HEK293T (cell line): ENCODE measurements at places on chromosomes 3 and 15.

DNA sequence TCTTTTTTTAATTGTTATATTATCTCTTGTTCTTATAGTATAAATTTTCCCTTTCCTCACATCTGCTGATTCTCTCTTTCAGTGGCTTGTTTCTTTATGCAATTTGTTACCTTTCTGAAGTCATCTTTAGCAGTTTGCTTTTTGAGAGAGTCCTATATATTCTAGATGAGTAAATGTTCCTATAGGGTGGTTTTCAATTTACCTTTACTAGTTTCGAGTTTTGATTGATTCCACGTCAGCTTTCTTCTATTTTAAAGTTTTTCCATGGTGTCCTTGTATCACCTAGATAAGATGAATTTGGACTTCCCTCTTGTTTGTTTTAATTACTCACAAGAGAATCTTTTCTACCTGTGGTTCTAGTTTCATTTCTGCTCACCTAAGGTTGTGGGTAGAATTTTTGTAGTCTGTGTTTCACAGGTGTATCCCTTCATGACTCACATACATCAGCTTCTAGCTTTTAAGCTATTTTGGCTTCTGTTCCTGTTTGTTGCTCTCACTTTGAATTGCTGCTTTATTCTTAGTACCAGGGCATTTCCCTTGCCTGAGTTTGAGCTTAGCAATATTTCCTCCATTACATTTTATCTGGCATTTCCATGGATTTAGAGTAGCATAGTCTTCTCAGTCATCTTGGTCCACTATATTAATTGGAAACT lies 6.4 kb downstream of the TEX9 start:
- DNase-seq = no peak

- DNase-seq = no peak
Measured at GRCh38 chr3:86104154-86104553, 886.8 kb downstream of the VGLL3 start.

DNA sequence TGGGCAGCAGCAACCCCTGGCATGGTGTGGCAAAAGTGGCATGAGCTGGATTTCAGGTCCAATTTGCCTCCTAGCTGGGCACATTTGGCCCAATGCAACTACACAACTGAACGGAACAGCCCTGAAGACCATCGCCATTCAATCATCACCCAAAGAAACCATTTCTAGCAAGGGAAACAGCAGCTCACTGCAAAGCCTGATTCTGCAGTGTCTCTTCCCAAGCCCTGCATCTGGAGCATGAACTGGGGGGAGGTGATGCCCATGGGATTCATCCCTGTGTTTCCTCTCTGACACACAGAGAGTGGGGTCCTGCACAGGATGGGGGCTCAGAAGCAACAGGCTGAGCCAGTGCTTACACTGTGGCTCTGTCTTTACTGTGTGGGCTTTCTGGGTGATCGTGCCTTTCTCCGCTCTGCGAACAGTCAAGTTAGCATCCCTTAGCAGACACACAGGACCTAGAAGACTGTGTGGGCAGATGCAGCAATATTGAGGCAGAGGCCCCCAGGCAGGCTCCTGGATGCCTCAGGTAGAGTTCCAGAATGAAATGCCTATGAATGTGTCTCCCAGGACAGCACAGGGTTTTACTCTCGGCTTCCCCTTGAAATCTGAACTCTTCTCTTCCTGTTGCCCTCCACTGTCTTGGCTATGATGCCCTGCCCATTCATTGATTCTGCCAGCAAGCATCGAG lies 91.1 kb upstream of the ALDH1A3 start:
- DNase-seq = no peak

DNA sequence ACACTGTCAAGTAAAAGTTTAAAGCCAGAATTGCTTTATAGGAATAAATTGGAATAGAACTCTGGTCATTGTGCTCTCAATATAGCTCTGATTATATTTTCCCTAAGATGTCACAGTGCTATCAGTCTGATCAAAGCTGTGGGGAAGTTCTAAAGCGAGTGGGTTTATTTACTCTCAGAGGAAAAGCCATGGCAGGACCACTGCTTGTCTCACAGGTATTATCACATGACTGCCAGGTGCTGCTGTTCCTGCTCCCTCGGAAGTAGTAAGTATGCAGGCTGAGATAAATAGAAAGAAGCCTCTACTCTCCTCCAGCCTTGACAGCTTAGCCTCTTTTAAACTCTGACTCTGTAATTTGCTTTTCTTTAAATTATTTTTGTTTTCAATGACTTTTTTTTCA lies 49.1 kb upstream of the UTS2B start:
- DNase-seq = no peak

GRCh38 chr3:54171509-54171908 lies 49.2 kb downstream of the CACNA2D3 start:
- no peak for DNase-seq

DNA sequence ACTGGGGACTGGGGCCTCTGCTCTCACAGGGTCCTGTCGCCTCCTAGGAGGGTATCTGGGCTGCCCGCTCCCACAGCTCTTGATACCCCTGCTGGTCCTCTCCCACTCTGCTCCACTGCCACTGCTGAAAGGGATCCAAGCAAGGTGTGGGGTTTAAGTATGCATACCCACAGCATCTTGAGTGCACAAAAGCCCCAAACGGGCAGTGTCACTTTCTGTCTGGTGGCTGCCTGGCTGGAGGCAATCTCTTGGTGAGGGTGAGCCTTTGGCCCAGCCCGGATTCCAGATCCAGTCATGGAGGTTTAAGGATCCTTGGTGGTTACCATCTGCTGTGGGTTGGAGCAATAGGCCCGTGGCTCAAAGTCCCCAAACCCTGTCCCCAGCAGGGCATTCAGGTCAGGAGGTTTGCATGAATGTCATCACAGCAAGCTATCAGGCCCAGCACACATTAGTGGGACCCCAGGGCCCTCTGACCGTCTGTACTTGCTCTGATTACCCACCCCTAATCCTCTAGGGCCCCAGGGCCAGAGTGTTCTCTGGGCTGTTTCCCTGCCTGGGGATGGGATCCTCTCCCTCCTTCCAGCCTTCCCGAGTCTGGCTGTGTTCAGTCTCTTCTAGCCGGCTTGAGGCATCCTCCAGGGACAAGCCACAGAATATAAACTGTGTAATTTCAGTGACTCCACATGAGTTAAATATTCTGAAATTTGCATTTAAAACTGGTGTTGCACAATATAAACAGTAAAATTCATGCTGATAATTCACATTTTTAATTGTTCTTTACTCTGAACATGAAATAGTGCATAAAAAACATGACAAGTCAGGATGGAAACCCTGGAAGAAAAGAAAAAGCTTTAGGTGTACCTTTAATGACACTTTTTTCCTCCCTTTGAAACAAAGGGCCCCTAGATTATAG lies 4.9 kb upstream of the TJP1 start:
- no peak for DNase-seq

DNA sequence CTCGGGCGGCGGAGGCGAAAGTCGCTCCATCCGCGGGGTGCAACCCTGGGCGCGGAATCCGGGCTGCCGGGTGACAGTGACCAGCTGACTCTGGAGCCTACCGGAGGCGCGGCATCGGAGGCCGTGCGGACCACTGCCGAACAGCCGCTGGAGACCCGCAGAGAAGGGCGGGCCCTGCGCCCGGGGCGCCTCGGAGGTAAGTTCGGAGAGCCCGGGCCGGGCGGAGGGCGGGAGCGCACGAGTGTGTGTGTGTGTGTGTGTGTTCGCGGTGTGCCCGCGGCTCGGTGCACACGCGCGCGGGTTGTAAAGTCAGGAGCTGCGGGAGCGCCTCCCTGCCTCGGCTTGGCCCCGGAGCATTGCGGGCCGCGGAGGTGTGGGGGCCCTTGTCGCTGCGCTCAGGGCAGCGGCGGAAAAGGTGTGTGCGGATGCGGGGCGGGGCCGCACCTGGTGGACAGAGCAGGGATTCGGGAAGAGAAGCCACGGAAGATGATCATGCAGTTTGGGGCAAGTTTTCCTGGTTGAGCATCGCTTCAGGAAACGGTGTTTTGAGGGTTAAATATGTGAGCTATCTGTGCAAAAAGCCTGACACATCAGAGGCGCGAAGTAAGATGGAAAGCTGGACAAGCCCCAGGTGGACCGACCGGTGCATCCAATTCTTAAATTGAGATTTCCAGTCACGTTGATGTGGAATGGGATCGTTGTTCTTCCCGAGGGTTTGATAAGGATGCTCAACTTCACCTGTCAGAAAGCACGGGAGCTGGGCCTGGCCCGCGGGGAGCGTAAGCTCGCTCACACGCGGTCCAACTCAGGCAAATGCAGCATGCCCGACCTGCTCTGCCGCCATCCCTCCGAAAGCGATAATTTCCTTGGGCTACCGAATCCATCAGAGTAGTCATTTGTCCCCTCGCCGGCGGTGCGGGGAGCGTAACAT lies 474 bp downstream of the MINAR1 start:
- peak; percentile 49 for DNase-seq

- DNase-seq = no peak
Measured at GRCh38 chr15:39461536-39462130, 119.2 kb upstream of the THBS1 start.

- DNase-seq = no peak
Measured at GRCh38 chr15:60679256-60679655, 200.3 kb upstream of the ICE2 start.

DNA sequence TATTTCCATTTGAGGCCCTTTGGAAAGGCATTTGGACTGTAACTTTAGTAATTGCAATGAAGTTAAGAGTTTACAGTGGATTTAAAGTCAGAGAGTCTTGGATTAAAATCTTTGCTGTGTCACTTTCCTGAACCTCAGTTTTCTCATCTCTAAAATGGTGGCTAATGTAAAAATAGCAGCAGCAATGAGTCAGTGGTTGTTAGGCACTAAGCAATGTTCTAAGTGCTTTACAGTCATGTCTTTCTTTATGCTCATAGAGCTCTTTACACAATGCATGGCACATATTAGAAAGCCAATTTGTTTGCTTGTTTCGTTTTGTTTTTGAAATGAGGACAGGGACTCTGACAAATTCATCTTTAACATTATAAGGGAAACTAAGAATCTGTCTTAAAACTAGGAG lies 222.7 kb upstream of the DNAJC19 start:
- no peak for DNase-seq

DNA sequence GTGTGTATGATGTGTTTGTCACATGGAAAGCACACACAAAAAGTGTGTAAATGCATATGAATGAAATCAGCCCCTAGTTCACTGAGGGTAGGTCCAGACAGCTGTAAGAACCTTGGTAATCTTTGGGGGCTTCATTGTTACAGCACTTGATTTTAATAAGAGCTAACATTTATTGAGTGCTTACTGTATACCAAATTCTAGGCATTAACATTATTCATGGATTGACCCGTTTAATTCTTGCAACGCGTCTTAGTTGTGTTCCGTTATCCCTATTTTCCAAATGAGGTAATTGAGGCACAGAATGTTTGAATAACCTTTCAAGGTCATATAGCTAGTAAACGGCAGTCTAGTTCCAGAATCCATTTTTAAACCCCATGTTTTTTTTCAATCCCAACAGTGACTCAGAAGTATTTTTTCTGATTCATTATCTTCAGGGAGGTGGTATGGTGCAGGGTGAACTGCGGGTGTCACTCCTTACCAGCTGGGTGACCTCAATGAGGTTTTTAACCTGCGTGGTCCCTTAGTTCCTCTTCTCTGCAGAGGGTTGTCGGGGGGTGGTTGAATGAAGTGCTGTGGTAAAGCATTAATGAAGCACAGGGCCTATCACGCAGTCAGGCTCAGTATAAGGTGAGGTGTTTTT lies 14.2 kb downstream of the RAB8B start:
- DNase-seq = no peak

DNA sequence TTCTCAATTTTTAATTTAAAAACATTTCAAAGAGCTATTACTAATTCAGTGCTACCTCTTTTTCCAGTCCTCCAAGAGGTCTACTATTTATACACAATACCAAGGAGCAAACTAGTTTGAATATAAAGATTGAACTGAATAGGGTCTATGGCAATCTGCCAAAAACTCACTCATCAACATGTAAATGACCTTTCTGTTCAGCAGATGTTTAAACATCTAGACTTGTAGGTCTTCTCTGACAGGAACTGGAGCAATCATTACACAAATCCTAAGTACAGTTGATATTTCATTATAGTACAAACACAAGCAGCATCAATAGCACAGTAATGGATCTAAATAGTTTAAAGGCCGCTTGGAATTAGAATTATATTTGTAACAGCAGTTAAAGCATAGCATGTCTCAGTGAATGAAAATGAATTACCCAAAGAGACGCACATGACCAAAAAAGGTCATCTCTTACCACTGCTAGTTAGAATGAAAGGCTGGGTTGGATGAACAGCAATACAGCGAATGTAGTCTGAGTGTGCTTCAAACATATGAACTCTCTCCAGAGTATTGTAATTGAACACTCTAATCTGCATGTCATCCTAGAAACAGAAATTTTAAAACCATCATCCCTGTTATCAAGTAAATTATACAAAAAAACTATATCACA lies 10.7 kb downstream of the COPB2 start:
- DNase-seq = no peak

GRCh38 chr15:39242345-39242744 lies 338.5 kb upstream of the THBS1 start:
- no peak for DNase-seq

DNA sequence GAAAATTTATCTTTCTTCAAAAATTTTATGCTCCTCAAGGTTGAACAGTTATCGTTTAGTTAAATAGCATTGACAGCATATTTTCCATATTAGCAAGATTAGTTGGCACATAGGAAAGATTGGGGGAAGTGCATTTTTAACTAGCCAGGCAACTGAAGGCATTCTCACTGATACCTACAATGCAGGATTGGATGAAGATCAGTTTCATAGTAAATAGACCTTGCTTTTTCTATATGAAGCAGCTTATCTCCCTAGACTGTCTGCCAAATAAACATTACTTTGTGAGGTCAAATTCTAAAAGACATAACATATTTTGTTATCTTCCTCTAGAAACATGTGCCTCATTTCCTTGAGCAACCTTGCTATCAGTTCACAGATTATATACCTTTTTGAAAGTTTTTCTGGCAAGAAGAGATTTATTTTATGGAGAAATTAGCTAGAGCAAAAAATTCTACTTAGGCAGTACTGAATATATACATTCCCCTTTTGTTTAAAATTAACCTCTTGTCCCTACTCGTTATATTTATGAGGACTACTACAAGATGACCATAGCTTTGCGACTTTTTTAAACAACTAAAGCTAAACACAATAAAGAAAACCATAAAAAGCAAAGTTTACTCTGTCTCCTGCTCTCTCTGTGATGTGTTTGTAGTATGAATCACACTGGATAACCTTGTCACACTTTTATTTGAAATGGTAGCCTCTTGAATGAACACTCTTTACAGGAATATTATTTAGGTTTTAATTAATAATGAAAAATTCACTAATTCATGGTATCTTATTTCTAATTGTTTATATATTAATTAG lies 654.9 kb upstream of the TBL1XR1 start:
- DNase-seq = no peak

- no peak for DNase-seq
Measured at GRCh38 chr15:78090422-78091063, 1.8 kb upstream of the SH2D7 start.

DNA sequence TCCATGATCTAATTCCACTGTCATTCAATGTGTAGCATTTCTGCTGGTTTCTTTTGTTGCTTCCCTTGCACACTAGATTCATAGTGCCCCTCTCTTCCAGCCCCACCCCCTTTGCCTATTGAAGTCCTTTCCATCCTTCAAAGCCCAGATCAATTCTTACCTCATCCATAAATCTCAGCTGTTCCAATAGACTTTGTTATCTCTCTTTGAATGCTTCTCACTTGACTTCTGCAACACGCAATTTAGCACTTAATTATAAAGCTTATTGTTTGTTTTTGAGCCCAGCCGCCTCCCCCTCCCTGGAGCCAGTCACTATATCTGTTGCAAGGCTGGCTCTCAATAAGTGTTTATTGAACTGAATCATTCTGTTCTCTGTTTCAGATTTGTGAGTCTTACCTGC lies 174.6 kb upstream of the TBL1XR1 start:
- no peak for DNase-seq

GRCh38 chr15:55033574-55033973 lies 163.2 kb downstream of the RSL24D1 start:
- DNase-seq = no peak
